ENCODE measurements at places on chromosomes 12 and 14.

GRCh38 chr14:71594821-71595220 is 337.4 kb upstream of the RGS6 start:
- 0 out of 2 replicates have a peak, but pooled peaks cover 9% of the 10 kb centered on the region for H3K36me3 ChIP-seq
- no peaks in the 10 kb centered on the region for H3K27me3 ChIP-seq
- peak overlapping the region; percentile 20 for H3K4me3 ChIP-seq
- peaks cover 78% of the 10 kb centered on the region for H3K4me1 ChIP-seq
- peak overlapping the region; percentile 72 for H3K27ac ChIP-seq

DNA sequence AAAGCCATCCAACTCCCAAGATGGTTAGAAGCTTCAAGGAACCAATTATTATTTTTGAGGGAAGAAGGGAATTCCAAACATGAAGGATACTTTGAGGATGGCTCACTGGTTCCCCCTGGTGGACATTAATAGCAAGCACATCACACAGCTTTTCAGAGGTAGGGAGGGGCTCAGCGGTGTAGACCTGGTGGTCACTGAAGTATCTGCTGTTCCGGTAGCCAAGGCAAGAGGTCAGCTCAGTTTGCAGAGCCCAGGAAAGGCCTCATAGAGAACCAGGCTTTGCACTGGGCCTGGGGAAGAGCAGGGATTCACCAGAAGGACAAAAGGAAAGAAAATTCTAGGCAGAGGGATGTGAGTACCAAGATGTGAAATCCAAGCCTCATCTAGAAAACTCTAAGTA is 118.7 kb downstream of the KSR2 start:
- no peak overlapping the region for H3K27ac ChIP-seq
- H3K27me3 ChIP-seq: peaks cover 17% of the 10 kb centered on the region
- no peaks in the 10 kb centered on the region for H3K36me3 ChIP-seq
- H3K4me3 ChIP-seq: no peak overlapping the region

DNA sequence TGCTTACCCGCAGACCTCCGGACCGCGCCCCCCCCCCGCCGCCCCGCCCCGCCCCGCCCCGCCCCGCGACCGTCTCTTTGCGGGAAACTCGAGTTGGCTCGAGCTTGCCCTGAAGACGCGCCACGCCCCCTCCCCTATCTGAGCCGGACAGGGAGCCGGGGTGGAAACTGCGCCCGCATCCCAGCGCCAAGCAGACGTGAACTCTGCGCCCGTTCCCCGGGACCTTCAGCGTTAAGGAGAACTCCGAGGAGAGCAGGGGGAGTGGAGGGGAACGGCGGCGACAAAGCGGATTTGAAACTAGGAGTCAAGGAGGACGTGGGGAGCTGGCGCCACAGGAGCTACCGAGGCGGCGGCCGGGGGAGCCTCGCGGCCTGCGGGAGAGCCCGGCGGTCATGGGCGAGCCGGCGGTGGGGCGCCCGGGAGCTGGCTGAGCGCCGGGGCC is at the start of gene KCNK13:
KCNK13 (plus strand) TSS at position 310 of the 442 bp plus-strand sequence. CDS start 212 bp downstream, outside the sequence.
- H3K27me3 ChIP-seq: no peaks in the 10 kb centered on the region
- no peaks in the 10 kb centered on the region for H3K36me3 ChIP-seq
- no peak within 1 kb of the TSS for H3K27ac ChIP-seq
- H3K4me3 ChIP-seq: no peak within 1 kb of the TSS

DNA sequence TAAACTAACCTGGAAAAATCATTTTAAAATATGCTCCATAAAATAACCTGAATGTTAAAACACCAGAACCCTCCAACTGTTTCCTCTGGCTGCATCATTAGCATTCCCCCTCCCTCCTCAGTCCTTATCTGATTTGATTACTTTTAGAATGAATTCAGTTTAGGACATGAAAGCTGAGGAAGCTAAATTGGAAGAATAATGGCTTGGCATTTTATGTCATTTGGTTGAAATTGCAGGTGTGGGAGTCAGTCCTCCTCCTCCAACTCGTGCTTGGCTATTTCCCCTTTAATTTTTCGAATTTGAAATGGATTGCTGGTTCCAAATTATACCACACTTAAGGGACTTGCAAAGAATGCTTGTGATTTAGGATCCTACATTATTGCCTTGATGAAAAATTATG is 473.0 kb upstream of the STXBP6 start:
- DNase-seq: no peak
- H3K4me3 ChIP-seq: no peak overlapping the region
- H3K4me1 ChIP-seq: no peaks in the 10 kb centered on the region
- H3K27me3 ChIP-seq: no peaks in the 10 kb centered on the region
- H3K36me3 ChIP-seq: no peaks in the 10 kb centered on the region
- H3K27ac ChIP-seq: no peak overlapping the region

- H3K4me1 ChIP-seq: peaks cover 18% of the 10 kb centered on the region
- no peak overlapping the region for H3K27ac ChIP-seq
- no peaks in the 10 kb centered on the region for H3K36me3 ChIP-seq
- no peak overlapping the region for H3K4me3 ChIP-seq
- no peaks in the 10 kb centered on the region for H3K27me3 ChIP-seq
These were observed 5.0 kb downstream of the RASAL1 start for GRCh38 chr12:113130457-113131135.

DNA sequence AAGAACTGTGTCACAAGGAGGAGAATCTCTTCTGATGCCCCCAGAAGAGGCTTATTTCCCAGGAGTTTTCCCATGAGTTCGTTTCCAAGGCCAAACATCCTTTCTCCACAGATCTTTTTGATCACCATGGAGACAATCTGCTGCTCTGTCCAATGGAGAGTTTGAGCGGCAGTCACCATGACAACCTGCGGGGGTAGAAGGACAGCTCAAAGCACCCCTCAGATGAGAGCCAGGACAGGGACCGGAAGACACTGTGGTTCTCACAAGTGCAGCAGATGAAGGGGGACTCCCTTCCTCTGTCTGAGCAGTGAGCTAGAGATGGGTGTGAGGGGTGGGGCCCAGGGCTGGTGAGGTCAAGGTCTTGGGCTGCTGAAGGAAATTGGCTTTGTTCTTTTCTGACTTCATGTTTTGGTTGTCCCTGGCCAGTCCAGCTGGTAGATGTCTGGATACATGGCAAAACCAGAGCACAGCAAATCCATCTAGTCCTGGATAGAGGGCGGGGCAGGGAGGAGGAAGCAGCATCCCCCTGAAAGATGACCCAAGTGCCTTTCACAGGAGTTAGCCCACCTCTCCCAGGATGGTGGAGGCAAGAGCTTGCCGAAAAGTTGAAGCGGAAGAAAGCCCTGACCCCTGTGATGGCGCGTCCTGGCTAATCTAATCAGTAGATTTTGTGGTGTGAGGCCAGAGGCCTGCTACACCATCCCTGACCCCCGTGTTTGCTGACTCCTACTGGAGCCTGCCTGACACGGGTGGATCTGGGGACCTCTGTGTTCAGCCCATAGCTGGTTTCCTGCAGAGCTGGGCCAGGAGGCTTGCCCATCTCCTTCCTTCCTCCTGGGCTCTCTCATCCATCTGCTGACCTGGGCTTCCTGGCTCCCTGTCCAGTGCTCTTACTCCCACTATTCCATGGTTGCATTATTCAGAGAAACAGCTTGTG is 24.4 kb downstream of the DHRS2 start:
- DNase-seq: no peak
- no peak overlapping the region for H3K27ac ChIP-seq
- no peak overlapping the region for H3K4me3 ChIP-seq
- H3K36me3 ChIP-seq: no peaks in the 10 kb centered on the region

- no peak for DNase-seq
- no peak overlapping the region for H3K27ac ChIP-seq
- no peaks in the 10 kb centered on the region for H3K27me3 ChIP-seq
- no peaks in the 10 kb centered on the region for H3K4me1 ChIP-seq
These were observed 5.7 kb downstream of the LHX5 start for GRCh38 chr12:113465808-113466453.

- H3K36me3 ChIP-seq: peaks cover 64% of the 10 kb centered on the region
- peaks cover 47% of the 10 kb centered on the region for H3K4me1 ChIP-seq
- no peak overlapping the region for H3K4me3 ChIP-seq
- peak overlapping the region; percentile 27 for H3K27ac ChIP-seq
- DNase-seq: peak; percentile 29
These were observed 175.8 kb downstream of the ETV6 start for GRCh38 chr12:11825278-11825677.

GRCh38 chr12:88420457-88420856 is 159.8 kb downstream of the KITLG start:
- no peak overlapping the region for H3K27ac ChIP-seq
- peaks cover 2% of the 10 kb centered on the region for H3K27me3 ChIP-seq
- H3K36me3 ChIP-seq: no peaks in the 10 kb centered on the region
- no peak overlapping the region for H3K4me3 ChIP-seq

DNA sequence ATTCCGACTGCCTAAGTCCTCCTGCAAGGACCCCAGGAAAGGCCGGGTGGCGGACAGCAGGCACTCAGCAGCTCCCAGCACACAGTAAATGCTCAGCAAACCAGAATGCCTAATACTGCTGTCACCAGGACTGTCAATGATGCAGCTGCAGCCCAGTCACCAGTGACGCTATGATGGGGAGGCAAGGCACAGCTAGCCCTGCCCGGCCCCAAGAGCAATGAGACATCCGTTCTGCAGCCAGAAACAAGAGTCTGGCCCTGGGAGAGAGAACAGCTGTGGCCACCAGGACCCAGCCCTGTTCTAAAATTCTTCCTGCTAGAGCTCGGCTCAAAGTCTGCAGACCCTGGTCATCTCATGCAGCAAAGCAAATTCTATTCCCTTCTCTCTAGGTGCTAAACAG is 69.8 kb downstream of the NCOR2 start:
- H3K27ac ChIP-seq: no peak overlapping the region
- no peak overlapping the region for H3K4me3 ChIP-seq
- no peaks in the 10 kb centered on the region for H3K4me1 ChIP-seq
- peaks cover 28% of the 10 kb centered on the region for H3K36me3 ChIP-seq

GRCh38 chr12:79818856-79819255 is 116.0 kb downstream of the PPP1R12A start:
- no peak for DNase-seq
- H3K27me3 ChIP-seq: no peaks in the 10 kb centered on the region
- no peak overlapping the region for H3K27ac ChIP-seq
- peaks cover 68% of the 10 kb centered on the region for H3K36me3 ChIP-seq
- no peaks in the 10 kb centered on the region for H3K4me1 ChIP-seq
- H3K4me3 ChIP-seq: no peak overlapping the region

DNA sequence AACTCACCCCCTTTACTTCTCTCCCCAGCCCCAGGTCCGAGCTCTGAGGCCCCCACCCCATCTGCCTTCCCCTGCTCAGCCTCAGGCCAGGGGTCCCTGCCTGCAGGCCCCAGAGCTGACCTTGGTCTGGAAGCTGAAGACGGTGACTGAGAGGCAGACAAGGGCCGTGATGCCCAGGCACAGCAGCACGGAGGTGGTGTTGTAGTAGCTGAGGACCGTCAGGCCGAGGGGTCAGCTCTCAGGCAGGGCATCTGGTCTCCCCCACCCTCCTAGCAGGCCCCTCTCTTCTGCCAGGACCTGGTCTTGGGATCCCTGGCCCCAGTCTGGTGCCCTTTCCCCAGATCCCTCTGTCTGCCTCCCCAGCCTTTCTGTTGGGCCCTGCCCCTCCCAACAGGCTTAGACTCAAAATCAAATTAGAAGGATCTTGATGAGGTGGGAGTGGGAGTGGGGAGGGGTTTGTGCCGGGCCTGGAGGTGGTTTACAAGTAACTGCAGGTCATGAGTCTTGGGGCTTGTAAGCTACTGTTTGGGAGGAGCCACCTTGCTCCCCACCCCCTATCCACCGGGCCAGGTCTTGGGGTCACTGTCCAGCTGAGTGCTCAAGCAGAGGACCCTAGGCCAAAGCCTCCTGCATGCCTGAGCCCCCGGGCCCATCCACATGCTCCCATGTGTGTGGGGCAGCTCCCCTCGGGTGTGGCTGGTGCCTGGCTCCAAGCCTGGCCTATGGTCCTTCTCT is 14.2 kb downstream of the FAIM2 start:
- no peaks in the 10 kb centered on the region for H3K4me1 ChIP-seq
- H3K36me3 ChIP-seq: no peaks in the 10 kb centered on the region
- no peak for DNase-seq
- H3K4me3 ChIP-seq: no peak overlapping the region

GRCh38 chr12:19988459-19988873 is 379.9 kb upstream of the PDE3A start:
- no peaks in the 10 kb centered on the region for H3K4me1 ChIP-seq
- H3K4me3 ChIP-seq: no peak overlapping the region
- no peaks in the 10 kb centered on the region for H3K27me3 ChIP-seq
- DNase-seq: no peak
- no peaks in the 10 kb centered on the region for H3K36me3 ChIP-seq

DNA sequence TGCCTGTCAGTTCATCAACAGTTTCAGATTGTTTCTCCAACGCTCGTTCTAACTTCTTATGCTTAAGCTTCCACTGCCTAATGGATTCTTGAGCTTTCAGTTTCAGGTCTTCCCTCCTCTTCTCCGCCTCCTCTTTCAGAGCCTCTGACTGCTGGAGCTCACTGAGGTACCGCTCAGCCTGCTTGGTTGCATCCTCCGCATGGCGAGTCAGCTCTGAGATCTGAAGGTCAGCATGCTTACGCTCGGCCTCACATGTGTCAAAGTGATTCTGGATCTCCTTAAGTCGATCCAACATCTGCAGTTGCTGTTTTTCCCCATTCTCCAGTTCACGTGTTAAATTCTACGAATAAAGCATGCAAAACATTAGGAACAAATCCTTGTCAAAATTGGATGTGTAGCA is 148.8 kb downstream of the CEP128 start:
- H3K27me3 ChIP-seq: no peaks in the 10 kb centered on the region
- no peak for DNase-seq
- H3K36me3 ChIP-seq: peaks cover 53% of the 10 kb centered on the region
- H3K4me1 ChIP-seq: no peaks in the 10 kb centered on the region

GRCh38 chr12:130982565-130983225 is 29.0 kb downstream of the ADGRD1 start:
- no peaks in the 10 kb centered on the region for H3K4me1 ChIP-seq
- H3K27me3 ChIP-seq: peaks cover 4% of the 10 kb centered on the region
- H3K27ac ChIP-seq: no peak overlapping the region

DNA sequence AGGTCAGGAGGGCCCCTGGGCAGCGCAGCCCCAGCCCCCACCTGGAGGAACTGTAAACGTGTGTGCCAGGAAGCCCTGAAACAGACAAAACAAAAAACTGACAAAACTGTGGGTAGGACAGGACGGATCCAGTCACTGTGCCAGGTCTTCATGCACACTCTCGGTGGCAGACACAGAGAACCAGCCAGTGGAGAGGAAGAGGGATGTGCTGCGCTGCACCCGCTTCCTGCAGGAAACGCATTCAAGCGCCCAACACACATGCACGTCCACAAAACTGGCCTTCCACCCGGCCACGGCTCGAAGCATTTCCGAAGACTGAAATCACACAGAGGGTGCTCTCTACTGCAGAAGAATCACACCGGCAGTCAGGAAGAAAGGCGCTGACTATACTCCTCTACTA is 16.9 kb downstream of the BRF1 start:
- H3K27me3 ChIP-seq: no peaks in the 10 kb centered on the region
- no peak overlapping the region for H3K4me3 ChIP-seq
- H3K4me1 ChIP-seq: no peaks in the 10 kb centered on the region

GRCh38 chr14:35688126-35688826 is 120.8 kb downstream of the RALGAPA1 start:
- no peaks in the 10 kb centered on the region for H3K27me3 ChIP-seq
- no peak overlapping the region for H3K27ac ChIP-seq
- no peaks in the 10 kb centered on the region for H3K4me1 ChIP-seq
- H3K4me3 ChIP-seq: no peak overlapping the region
- peaks cover 2% of the 10 kb centered on the region for H3K36me3 ChIP-seq

DNA sequence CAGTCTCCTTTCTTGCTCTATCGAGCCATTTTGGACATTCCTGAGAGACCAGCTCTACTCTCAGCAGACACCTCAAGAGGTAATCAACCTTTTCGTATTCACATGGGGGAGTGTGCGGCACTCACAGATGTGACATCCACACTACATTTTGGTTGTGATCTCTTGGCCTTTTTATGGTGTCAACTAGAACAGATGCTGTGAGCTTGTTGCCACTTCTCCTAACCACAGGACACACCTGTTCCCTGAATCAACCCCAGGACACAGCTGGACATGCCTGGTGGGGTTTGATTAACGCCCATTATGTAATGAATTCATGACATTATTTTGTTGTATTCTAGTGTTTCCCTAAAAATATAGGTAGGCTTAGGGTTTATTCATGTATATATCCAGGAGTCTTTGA is 1143.6 kb downstream of the TMEM121 start:
- H3K4me1 ChIP-seq: peaks cover 54% of the 10 kb centered on the region
- peak overlapping the region; percentile 62 for H3K27ac ChIP-seq
- no peaks in the 10 kb centered on the region for H3K27me3 ChIP-seq
- H3K4me3 ChIP-seq: no peak overlapping the region
